Dermis microvascular lymphatic vessel endothelial cell (primary cell): ENCODE measurements at places on chromosomes 2 and 18.

GRCh38 chr18:8480506-8481328, 128.5 kb upstream of the RAB12 start:
- DNase-seq: peak; percentile 69

DNA sequence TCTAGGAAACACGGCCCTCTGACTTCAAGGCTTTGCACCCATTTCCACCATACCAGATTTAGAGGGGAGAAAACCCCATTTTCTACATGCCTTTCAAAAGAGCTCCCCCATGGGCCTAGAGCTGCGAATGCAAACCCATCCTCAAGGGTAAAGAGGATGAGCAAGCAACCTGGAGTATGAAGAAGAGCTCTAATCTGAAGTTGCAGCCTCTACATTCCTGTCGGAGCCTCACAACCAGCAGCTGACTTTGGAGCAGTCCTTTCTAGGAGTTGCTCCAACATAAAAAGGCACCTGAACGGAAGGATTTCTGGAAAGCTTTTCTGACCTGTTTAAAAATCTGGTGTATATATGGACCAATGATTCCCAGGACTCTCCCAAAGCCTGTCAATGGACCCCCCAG, 81.4 kb upstream of the POMC start:
- no peak for DNase-seq

DNA sequence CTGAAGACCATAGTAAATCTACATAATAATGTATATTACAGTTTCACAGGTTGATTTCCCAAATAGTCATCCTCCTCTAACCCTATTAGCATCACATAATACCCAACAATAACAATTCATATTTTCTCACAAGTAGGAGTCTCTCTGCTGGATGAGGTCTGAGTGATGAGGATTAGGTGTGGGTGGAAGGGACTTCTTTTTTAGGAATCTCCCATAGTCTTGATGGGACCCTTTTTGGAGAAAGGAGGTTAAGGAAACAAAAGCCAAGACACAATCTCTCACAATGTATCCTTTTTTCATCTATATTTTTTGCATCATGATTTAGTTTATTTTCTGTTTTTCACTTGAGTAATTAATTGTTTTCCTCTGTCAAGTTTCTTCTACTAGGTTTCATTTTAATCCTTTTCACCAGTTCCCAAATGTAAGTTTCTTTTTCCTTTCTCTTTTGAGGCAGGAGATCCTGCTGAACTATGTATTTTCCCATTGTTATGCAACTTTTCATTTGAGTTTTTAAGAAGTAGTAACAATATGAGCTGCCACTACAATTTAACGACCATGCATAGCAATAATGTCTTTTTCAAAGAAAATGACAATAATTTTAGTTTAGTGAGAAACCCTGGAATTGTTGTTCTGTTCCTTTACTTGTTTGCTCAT, 2.5 kb upstream of the IFIH1 start:
- no peak for DNase-seq

DNA sequence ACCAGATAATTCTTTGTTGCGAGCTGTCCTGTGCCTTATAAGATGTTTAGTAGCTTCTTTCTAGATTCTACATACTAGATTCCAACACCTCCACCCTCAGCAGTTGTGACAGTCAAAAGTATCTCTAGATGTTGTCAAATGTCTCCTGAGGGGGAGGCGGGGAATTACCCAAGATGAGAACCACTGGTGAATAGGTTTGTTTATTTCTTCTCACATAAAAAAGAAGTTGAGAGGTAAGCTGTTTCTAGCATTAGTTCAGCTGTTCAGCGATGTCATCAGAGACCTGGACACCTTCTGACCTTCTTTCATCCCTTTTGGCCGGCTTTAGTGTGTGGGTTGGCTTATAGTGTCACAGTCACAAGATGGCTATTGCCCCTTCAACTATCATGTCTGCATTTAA, 237.5 kb upstream of the SP5 start:
- DNase-seq: no peak

GRCh38 chr2:230972046-230972445, 23.9 kb upstream of the SPATA3 start:
- DNase-seq: no peak

DNA sequence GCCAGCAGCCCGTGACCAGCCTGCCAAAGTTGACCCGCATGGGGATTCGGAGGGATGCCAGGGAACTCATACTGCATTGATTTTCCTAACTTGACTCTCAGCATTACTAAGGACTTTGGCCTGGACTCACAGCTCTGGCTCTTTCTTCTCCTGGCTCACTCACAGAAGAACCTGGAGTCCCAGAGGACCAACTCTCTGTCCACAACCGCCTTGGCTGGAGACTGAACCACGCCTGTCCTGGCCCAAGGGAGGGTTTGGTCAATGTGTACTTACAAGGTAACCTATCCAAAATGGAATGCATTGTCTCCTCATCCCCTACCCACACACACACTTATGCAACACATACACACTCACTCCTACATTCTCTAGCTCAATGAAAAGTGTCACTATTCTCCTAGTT, 135.6 kb upstream of the KLHL29 start:
- DNase-seq: no peak

GRCh38 chr2:193228276-193228675, 1033.5 kb upstream of the TMEFF2 start:
- no peak for DNase-seq

DNA sequence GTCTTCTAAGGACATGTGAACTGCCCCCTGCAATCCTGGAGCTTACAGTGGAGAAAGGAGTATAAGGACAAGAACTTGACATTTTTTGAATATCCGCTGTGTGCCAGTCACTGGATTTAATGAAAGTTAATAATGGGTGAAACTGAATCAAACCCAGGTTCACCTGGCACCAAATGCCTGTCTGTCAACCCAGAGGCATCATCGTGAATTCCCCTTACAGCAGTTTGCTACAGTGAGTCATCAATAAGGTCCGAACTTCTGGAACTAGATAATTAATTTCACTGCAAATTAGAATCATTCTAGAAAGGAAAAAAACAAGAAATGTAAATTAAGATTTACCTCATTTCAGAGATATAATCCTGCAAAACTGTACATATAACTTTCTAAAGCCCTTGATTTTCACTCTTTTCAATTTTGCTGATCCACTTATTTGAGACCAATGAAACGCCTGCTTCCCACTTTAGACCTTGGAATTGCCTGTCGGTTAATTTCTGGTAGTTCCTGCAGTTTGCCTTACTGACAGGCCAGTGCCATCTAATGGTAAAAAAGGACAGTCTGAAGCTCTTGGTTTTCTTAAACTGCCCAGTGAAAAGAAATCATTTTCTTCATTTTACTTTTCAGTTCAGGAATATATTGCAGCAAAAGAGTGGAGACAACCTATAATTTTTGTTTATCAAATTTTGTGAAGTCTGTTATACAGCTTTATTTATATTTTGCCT, 8.2 kb downstream of the DSG2 start:
- DNase-seq: peak; percentile 31

GRCh38 chr2:134246154-134246874, 7.6 kb upstream of the MGAT5 start:
- DNase-seq: no peak

GRCh38 chr2:200687922-200688920, 102.4 kb downstream of the AOX1 start:
- DNase-seq: no peak

DNA sequence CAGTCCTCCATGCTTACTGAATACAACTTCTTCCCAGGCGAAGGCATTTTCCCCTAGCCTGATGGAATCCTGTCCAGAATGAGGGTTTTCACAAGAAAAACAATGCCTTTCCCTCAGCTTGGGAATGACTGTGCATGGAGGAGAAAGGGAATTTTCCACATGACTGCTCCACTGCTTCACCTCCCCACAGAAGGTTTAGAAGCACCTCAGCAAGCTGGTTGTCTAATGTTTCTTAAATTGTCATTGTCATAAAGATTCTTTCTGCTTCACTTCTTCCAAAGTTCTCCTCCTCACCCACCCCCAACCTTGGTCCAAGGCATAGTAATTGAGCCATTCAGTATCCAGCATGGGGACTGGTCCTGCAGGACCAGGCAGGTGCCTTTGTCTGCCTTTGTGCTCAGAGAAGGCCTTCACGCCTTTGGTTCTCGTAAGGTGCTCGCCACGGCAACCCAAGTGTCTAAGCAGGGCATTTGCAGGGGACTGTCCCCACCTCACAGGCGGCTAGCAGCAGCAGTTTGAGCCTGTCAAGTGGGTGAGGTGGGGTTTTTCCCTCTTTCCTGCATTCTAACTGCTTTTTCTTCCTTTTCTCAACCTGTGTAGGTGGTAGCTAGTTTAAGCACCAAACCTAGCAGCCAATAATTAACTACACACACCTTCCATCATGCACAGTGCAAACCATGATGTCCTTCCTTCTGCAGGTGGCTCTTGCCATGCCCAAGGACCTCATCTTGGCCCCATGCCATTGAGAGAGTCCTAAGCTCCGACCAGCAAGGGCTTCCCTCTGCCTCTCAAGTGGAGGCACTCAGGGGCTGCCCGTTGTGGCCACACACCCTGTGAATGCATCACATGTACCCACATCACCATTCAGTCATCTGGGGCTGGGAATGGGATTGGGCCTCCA, 65.7 kb upstream of the BCL2L11 start:
- DNase-seq: no peak
